ENCODE measurements at places on chromosomes 4 and X. TPM values are rescaled to one million over a fixed set of nuclear protein-coding genes. Genes with fewer than 3 reads are reported as not detected.

GRCh38 chr4:116870686-116871085 is 214.7 kb downstream of the TRAM1L1 start:
- no peak for DNase-seq

GRCh38 chrX:13888284-13888683 is 71.4 kb upstream of the GPM6B start:
- DNase-seq = no peak

- no peak for DNase-seq
Observed at GRCh38 chrX:11105080-11105479, 6.1 kb upstream of the HCCS start.

DNA sequence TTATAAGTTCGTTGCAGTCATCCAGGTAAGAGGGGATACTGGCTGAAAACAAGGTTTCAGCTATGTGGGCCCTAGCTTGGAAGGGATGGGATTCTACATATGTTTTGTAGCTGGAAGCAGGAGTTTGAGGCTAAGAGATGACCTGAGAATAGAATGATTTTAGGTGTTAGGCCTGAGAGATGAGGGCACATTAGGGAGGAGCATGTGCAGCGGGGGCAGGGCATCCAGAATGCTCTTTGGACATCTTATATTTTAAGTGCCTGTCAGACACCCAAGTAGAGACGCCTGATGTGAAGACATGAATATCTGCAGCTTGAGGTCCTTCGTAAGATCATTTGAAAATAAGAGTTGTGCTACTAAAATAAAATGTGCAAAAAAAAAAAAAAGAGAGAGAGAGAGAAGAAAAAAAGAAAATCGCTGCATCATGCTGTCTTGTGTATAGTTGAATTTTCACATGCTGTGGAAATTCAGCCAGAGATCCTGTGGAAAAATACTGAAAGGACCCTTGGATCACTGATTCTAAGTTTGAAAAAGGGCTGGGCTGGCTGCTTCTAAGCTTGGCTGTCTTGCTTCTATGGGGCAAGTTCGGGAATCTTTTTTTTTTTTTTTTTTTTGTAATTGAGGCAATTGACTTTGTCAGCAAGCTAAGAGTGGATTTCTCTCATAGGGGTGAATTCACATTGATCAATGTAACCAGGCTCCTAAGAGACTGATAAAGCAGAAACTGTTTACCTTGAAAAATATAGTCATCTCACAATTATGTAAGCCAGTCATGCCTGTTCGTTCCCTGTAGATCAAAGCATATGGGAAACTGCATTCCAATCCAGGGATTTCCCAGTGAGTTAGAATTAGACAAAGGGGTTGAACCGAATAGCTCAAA is 341.0 kb upstream of the GATB start:
- DNase-seq = no peak

DNA sequence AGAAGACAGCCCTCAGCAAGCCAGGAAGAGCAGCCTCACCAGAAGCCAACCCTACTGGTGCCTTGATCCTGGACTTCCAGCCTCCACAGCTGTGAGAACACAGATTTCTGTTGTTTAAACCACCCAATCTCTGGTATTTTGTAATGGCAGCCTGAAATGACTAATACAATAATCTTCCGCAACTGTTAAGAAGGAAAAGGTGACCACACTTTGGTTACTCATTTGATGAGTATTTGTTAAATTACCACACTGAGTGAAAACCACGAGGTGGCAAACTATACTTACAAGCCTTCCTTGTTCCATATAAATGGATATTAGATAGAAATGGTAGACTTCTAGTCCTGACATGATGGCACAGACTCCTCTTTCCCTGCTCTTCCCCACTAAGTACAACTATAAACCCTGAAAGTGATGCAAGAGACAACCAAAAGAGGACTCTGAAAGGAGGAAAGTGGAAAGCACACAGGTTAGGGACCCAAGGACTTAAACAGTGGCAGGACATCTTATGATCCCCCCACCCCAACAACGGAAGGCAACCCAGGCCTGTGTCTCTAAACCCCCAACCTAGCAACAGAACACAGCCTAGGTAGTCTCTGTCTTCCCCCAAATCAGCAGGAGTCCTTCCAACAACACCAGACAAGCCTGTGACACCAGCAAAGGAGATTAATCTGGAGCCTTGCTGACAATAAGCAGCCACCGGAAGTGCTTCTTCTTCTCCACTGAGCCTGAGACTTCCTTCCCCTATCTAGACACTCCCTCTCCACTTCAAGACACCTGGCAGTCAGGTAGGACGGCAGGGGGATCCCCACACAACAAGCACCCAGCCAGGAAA is 12.3 kb downstream of the ZNF182 start:
- no peak for DNase-seq

Gene TMPRSS11D
- not detected for total RNA-seq

Measured in left cardiac atrium (tissue), 4 donors.